ENCODE measurements at places on chromosomes 12 and 14.

DNA sequence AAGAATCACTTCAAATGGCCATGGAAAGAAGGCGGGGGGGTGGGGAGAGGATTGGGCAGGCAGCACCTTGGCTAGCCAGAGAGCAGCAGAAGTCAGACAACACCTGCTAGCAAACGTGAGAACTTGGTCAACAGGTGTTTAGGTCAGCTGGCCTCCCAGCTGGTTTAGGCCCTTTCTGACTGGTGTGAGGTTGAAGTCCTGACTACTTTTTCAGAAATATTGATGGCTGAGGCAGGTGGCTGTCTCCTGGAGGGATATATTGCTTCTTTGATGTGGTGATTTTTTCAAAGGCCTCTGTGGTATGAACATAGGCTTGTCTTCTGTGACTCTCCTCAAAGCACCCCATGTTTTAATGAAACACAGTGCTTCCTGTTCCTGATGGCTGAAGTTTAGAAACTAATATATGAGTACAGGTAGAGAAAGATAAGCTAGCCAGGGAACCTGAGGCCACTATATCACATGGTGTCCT is 238.2 kb upstream of the SSTR1 start:
- DNase-seq: no peak

DNA sequence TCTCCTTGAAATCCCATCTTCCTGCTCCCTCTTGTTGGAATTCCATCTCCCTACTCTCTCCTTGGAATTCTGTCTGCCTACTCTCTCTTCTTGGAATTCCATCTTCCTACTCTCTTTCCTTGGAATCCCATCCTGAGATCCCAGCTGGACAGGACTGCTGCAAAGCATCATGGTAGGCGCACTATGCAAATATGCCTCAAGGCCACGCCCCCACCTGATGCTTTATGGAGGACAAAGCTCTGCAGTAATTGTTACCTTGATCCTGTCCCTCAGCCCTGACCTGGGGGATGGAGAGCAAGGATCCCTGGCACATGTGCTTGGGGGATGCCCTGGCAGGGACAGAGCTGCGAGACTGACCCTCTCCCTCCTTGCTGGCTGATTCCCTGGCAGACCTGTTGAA is 185.6 kb downstream of the TBX5 start:
- DNase-seq: no peak

DNA sequence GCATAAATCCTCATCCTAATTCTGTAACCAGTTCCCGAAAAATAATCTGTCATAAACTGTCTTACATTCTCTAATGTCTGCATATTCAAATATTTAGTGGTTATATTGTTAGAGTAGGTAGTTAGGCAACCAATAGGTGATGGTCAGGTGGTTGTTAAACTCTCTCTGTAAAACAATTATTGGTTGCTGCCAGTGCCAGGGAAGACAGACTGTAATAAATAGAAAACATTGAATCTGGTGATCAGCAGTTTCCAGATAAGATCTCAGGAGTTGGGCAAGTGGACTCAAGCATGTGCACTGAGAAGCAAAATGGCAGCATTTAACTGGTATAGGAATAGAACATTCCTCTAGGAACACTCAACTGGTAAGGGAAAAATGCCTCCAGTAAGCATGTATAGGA is 325.5 kb downstream of the ACSS3 start:
- DNase-seq: no peak

DNA sequence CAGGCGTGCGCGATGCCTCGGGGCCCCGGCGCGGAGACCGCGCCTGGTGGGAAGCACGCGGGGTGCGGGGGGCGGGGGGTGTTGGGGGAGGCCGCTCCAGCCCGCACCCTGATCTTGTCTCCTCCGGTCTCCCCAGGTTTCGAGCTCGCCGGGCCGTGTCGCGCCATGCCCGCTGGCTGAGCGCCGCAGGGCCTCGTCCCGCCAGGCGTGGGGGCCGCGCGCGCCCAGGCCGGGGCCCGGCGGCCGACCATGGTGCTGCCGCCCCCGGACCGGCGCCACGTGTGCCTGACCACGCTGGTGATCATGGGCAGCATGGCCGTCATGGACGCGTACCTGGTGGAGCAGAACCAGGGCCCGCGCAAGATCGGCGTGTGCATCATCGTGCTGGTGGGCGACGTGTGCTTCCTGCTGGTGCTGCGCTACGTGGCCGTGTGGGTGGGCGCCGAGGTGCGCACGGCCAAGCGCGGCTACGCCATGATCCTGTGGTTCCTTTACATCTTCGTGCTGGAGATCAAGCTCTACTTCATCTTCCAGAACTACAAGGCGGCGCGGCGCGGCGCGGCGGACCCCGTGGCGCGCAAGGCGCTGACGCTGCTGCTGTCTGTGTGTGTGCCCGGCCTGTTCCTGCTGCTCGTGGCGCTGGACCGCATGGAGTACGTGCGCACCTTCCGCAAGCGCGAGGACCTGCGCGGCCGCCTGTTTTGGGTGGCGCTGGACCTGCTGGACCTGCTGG is 2.4 kb downstream of the TMEM121 start:
- DNase-seq: peak; percentile 39

DNA sequence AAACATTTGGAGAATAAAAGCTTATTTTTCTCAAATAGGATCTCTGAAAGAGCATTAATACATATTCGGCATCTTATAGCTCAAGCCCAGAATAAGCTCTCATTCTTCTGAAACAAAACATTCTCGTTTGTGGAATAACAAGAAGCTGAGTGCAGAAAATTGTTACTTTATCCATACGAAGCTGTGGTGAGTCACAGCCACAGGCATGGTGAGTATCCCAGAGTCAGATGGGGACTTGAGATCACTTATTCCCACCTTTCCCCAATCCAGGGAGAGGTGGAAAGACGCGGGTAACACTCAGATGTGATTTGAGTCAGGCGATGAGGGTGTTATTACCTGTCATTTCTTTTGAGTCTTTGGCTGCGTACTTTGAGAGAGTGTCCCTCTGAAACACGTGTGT is 214.6 kb upstream of the TMEM132C start:
- no peak for DNase-seq

- no peak for DNase-seq
Measured at GRCh38 chr12:49818241-49818895, 9.8 kb downstream of the NCKAP5L start.

GRCh38 chr12:53091756-53092155 is 5.7 kb upstream of the IGFBP6 start:
- DNase-seq: no peak

- no peak for DNase-seq
Measured at GRCh38 chr14:68390741-68391140, 402.1 kb downstream of the ZFP36L1 start.

- DNase-seq: no peak
Measured at GRCh38 chr14:24861083-24861630, 188.8 kb downstream of the STXBP6 start.

DNA sequence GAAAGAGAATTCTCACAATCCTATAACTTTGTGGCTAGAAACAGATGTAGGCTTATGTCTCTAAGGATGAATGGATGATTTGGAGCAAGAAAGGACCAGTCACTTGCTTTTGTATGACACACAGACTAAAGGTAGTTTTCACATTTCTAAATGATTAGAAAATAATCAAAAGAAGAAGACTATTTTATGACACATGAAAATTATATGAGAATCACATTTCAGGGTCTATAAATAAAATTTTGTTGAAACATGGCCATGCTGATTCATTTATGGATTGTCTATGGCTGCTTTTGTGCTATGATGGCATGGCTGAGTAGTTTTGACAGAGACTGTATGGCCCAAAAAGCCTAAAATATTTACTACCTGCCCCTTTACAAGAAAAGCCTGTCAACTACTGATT is 49.4 kb upstream of the FRMD6 start:
- no peak for DNase-seq

DNA sequence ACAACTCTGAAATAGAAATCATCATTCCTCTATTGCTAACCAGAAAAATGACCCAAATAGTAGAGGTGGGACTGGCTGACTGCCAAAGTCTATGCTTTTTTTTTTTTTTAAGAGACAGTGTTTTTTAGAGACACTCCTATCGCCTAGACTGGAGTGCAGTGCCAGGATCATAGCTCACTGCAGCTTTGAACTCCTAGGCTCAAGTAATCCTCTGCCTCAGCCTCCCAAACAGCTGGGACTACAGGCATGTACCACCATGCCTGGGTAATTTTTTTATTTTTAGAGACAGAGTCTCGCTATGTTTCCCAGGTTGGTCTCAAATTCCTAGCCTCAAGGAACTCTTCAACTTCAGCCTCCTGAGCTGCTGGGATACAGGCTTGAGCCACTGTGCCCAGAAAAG is 19.2 kb downstream of the NR2C1 start:
- no peak for DNase-seq

GRCh38 chr14:65805113-65805473 is 392.6 kb downstream of the FUT8 start:
- DNase-seq: no peak

DNA sequence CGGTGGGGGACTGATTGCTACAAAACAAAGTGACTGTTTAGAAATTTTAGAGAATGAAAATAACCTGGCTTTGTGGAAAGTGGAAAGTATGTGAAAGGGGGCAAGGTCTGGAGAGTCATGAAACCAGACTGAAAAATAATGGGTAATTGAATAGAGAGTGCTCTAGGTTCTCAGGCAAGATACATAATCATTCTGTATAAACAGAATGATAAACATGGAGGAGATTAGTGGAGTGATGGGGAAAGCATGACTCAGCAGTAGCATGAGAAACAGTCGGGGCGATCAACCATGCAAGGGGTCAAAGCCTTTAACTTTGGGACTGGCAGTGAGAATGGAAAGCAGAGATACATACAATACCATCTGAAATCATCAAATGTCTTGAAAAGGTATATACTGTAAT is 332.5 kb downstream of the CCER1 start:
- DNase-seq: no peak

GRCh38 chr14:95507701-95508103 is 8.7 kb downstream of the SYNE3 start:
- no peak for DNase-seq

GRCh38 chr12:16606991-16607390 is 1.0 kb upstream of the LMO3 start:
- DNase-seq: no peak

GRCh38 chr14:75969891-75970290 is 11.9 kb downstream of the TGFB3 start:
- DNase-seq: no peak

- no peak for DNase-seq
Measured at GRCh38 chr14:63275611-63276010, 43.1 kb downstream of the GPHB5 start.

- no peak for DNase-seq
Measured at GRCh38 chr14:92465353-92466055, 48.1 kb upstream of the RIN3 start.

DNA sequence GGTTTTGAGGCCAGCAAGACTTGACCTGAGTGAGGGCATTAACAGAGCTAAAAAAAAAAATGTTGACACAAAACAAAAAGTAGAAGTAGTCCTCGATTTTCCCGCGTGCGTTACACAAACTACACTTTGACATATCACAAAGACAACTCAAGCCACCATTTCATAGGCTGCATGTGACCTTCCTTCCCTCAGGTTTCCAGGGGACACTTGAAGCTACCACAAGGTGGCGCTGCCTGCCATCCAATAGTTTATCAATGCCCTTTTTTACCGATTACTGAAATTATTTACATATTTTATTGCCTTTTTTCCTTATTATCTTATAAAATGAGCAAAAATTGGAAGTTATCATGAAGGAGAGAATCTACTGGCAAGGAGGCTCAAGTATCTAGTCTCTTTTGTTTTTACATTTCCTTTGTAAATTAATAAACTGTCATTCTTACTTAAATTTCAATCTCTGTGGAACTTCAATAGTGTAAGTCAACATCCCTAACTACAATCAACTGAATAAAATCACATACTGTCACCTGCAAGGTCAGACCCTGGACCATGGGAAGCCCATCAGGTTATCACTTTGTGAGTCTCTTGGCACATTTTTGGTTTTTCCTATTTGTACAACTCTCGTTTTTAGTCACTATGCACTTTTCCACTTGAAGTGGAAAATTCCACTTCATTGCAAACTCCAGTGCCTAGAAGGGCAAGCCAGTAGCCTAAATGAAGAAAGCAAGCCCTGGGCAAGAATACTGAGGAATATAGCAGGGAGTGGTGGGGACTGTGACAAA is 84.6 kb upstream of the CPSF6 start:
- peak; percentile 62 for DNase-seq

DNA sequence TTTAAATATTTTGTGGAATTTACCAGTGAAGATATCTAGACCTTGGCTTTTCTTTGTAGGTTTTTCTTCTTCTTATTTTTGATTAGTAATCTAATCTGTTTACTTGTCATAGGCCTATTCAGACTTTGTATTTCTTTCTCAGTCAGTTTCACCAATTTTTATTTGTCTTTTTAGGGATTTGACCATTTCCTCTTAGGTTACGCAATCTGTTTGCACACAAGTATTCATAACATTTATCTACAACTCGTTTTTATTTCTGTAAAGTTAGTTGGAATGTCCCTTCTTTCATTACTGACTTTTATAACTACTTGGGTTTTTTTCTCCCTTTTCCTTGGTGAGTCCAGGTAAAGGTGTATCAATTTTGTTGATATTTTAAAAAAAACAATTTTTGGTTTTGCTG is 545.7 kb downstream of the AACS start:
- DNase-seq: no peak
